ENCODE measurements at places on chromosomes 12 and 14. TPM values are rescaled to one million over a fixed set of nuclear protein-coding genes. Genes with fewer than 3 reads are reported as not detected.

Gene RASAL1
- 0.34 TPM for total RNA-seq

Gene B4GALNT1
- 4.4 TPM for total RNA-seq

Gene PAWR
- 4.0 TPM for total RNA-seq

Gene PLEKHH1
- total RNA-seq, result 2.4 TPM

Gene TFCP2
- 49.8 TPM for total RNA-seq

Gene SLC7A8
- total RNA-seq, result not detected

Gene HHIPL1
- not detected for total RNA-seq

Gene TCL1B
- not detected for total RNA-seq

Gene OR4Q2
- not detected for total RNA-seq

Gene TEX52
- total RNA-seq, result 0.17 TPM
